Lower leg skin (tissue), 4 donors: ENCODE measurements at places on chromosomes 7 and 10.

GRCh38 chr10:73810735-73811465 is 498 bp downstream of the NDST2 start:
- DNase-seq, result peak; percentile 91

DNA sequence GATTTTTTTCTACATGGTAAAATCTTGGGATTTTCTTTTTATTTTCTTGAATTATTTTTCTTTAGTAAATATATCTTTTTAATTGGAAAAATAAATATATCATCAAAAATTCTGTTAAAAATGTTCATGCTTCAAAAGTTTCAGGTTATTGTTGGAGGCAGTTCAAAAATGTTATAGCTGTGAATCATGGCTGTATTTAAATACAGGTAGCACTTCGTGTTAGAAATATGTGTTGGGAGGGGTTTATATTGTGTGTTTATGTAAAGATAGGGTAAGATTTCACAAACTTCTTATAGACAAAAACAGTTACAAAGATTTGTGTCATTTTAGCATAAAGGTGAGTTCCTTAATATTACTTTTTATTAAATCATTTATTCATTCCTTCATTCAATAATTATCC is 60.4 kb downstream of the HDAC9 start:
- no peak for DNase-seq

GRCh38 chr10:91242940-91243339 is 22.5 kb downstream of the PCGF5 start:
- DNase-seq, result no peak

- DNase-seq, result no peak
Measured at GRCh38 chr10:36002445-36002844, 360.3 kb upstream of the FZD8 start.

DNA sequence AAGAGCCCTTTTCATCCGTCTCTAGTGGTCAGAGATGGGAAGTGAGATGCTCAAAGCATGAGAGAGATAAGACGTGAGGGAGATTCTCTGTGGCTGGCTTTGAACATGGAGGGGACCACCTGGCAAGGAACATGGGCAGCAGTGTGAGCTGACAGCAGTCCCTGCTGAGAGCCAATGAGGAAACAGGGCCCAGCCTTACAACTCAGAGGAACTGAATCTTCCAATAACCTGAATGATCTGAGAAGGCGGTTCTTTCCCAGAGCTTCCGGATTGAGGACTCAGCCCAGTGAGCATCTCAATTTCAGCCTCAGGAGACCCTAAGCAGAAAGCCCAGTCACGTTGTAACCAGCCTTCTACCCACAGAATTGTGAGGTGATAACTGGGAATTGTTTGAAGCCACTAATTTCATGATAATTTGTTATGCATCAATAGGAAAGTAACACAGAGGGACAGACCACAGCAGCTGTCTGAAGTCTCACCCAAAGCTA is 33.9 kb upstream of the IKZF1 start:
- DNase-seq, result no peak

DNA sequence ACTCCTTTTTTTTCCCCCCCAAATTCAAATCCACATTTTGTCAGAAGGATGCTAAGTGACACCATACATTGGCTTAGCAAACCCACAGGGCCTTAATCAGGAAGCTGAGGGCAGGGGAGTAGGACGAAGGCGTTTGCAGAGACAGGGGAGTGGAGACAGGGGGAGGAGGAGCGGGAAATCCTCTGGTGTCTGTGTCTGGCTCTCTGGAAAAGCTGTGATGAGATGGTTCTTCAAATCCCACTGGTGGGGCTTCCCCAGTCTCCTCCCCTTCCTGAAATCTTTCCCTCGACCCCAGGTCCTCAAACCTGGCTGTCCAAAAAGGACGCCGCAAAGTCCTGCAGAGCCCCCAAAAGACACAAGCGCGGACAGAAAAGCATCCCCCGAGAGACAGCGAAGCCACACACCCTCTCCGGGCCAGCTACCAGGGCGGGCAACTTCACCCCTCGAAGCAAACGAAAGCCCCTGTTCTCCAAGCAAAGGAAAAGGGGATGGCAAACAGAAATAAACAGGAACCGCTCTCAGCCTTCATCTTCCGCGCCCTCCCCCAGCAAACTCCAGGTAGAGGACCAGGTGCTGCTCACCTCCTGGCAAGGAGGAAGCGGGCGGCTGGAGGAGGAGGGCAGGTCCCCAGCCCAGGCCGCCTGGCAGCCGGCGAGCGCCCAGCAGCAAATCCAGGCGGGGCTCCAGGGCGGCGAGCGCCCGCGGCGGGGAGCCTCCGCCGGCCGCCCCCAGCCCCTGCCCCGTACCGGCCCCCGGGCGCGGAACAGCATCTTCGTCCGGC is 520 bp downstream of the ELAPOR2 start:
- peak; percentile 84 for DNase-seq

GRCh38 chr7:120742372-120742771 is 115.6 kb downstream of the TSPAN12 start:
- no peak for DNase-seq

DNA sequence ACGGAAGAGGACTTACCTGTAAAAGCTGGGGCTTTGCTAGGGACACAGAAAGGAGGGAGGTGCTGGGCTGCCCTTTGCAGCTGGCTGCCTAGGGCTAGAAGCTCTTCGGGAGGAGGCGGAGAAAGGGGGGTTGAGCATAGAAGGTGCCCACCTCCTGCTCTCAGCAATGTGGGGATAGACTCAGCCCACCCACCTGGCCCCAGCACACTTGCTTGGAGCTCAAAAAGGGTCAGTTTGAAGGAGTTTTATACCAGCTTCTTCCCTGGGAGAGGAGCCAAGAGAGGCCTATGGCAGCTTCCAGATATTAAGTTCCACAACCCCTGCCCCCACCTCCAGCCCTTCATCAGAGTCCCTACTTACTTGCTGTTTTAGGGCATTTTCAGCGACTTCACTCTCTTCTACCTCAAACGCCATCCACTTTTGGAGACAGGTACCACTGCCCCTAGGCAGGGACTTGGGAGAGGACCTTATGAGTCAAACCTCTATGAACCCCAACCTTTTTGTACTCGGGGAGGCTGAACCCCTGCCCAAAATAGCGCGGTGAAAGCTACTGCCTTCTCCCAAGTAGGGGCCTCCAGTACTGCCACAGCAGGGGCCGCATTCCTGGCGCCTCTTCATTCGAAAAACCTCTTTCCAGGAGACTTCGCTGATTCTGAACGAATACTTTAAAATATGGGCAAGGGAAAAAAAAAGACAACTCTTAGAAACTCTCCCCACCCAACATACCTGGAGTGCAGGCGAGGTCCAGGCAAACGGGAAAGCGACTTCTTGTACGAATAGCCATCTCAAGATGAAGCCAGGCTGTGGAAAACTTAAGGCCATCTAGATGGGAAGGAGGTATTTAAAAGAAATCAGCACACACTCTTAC is 1.2 kb upstream of the EVX1 start:
- DNase-seq, result no peak

DNA sequence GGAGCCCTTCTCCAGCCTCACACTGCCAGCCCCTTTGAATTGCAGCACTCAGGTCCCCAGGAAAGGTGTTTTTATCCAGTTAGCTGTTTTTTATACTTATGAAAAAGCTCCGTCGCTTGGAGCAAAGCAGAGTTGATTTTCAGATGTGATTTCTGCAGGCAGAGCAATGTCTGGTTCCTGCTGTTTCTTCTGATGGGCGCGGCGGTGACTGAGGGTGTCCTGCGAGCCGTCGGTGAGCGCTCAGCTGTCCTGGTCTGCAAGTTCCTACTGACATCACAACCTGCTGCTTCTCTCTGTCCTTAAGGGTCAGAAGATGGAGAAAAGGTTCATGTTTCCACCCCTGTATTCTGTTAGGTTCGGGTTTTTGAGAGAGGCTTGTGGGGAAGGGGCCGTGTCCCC is 109.6 kb upstream of the FAM20C start:
- DNase-seq, result no peak

DNA sequence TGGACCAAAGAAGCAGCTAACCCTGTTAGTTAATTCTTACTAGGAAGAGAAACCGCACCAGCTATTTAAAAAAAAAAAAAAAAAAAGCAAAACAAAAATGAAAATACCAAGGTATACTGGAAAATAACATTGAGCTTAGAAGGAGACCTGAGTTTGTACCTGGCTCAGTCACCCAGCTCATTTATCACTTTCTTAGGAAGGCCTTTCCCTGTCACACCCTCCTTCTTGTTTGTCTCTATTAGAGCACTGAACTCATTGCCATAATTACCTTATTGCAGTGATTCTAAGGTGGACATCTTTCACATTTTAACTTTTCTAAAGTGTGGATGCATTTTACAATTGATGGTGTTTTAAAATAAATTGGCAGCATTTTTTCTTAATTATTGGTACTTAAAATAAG is 24.1 kb downstream of the UBE2D1 start:
- DNase-seq, result no peak

DNA sequence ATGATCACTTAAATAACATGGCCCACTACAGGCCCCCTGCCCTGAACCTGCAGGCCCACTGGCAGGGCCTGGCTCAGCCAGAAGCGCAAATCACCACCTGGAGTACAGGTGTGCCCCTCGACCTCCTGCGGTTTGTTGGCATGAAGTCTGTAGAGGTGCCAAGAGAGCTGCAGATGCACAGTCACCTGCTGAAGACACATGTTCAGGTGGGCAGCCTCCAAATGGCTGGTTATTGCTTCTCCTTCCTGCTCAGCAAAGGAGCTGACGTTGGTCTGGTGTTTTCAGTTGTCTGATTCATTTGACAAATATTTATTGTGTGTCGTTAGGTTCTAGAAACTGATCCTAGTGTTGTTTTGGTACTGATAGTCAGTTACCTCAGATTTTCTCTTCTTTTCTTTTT is 29.0 kb downstream of the DHTKD1 start:
- DNase-seq, result no peak

DNA sequence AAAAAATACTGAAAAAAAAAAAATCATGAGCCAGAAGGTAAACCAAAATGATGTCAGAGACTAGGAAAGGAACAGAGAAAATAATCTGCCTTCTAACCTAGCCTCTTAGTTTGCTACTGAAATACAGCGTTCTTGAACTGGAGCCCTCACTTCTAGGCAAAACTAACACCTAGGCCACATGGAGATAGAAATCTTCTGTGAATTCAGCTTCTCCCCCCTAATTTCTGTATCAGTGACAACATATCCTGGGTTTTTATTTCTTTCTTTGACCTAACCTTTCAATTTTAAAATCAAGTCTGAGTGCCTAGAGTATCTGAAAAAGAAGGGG is 100.1 kb upstream of the GLCCI1 start:
- no peak for DNase-seq

GRCh38 chr7:17312641-17313040 is 14.2 kb downstream of the AHR start:
- no peak for DNase-seq

GRCh38 chr7:2445047-2445446 is 31.2 kb downstream of the GRIFIN start:
- no peak for DNase-seq

- no peak for DNase-seq
Measured at GRCh38 chr10:90111671-90112070, 410.3 kb downstream of the KIF20B start.

DNA sequence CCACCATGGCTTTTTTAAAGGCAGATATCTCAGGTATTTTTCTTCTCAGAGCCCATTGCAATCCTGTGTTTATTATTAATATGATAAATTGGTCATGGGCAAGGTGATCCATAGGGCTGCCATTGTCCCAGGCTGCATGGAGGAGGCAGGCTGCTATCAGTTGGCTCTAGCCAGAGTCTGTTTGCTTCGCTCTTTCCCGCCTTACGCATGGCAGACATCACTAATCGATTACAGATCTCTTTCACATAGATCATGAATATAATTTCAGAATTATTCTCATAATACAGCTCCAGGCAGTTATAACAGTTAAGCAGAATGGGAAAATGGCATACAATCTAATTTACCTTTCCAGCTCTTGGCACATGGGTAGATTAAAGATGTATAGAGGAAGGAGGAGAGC is 30.4 kb upstream of the HABP2 start:
- DNase-seq, result no peak

DNA sequence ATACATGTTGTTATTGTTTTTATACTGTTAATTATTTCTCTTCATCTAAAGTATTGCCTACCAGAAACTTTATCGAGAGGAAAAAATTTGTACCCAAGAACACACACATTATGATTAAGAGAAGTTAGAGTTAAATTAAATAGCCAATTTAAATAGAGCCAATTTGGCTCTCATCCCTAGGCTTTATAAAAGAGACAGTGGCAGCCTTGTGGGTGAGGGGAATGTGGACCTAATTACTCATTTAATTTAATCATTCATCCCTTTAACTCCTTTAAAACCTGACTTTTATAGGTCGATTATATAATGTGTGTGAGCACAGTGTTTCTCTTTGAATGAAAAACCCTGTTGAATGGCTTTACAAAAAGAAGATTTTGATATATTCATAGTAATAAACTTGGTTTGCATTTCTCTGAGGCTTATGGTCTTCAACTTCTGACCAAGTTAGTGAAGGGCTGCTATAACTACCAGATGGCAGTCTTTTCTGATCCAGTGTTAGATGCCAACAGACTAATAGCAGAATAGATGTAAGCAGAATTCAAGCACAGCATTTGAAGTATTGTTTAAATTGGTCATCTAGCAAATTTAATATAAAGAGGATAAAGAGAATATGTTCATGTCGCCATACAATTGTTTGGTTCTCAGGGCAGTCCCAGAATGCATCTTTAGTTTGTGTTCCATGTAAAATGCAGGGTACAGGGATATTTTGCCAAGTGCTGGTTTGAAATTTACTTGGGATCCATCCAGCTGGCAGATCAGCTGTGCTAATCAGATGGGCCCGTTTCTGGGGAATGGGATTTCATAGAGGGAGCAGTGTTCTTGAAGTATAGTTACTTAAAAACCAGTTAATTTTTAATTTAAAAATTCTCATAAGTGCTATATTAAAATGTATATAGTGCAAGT is 25.3 kb downstream of the ADD3 start:
- DNase-seq, result no peak

DNA sequence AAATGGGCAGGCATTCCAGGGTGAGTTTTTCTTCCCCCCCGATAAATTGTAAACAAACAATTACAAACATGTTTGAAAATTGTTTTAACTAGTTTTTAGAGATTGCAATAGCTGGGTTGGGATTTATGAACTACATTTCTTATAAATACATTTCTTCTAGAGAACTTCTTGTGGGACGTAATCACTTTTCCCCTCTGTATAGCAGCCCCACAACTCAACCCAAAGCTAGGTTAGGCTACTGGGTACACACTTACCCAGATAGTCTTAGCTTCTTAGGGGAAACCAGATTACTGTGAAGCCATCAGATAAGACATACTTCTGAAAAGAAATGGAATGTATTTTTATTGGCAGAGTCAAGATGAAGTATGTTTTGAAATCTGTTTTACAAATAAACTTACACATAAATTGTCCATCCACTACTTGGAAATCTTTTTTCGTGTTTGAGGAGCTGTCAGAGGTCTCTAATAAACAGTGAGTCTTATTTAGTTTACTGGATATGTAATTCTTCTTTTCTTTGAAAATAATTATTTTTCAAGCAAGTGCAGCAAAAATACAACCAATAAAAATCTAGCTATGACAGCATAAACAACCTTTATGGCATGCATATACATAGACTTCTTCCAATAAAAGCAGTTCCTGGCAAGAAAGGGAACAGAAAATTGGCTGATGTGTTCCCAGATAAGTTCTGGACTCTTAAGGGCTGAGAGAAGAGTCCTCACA is 8.0 kb upstream of the GLRX3 start:
- DNase-seq, result no peak

- DNase-seq, result no peak
Measured at GRCh38 chr7:22952306-22953015, 61.5 kb downstream of the HYCC1 start.

GRCh38 chr10:123751342-123752134 is 85.4 kb downstream of the GPR26 start:
- peak; percentile 50 for DNase-seq

GRCh38 chr7:12287901-12288300 is 76.8 kb downstream of the TMEM106B start:
- DNase-seq, result no peak

- no peak for DNase-seq
Measured at GRCh38 chr7:111535142-111535870, 27.0 kb downstream of the IMMP2L start.

- no peak for DNase-seq
Measured at GRCh38 chr7:133742709-133743538, 384.2 kb upstream of the LRGUK start.
